RPMI8226 (cell line): ENCODE measurements at places on chromosomes 11 and 22.

- no peak for DNase-seq
Observed at GRCh38 chr11:10725907-10726253, 25.2 kb upstream of the CTR9 start.

DNA sequence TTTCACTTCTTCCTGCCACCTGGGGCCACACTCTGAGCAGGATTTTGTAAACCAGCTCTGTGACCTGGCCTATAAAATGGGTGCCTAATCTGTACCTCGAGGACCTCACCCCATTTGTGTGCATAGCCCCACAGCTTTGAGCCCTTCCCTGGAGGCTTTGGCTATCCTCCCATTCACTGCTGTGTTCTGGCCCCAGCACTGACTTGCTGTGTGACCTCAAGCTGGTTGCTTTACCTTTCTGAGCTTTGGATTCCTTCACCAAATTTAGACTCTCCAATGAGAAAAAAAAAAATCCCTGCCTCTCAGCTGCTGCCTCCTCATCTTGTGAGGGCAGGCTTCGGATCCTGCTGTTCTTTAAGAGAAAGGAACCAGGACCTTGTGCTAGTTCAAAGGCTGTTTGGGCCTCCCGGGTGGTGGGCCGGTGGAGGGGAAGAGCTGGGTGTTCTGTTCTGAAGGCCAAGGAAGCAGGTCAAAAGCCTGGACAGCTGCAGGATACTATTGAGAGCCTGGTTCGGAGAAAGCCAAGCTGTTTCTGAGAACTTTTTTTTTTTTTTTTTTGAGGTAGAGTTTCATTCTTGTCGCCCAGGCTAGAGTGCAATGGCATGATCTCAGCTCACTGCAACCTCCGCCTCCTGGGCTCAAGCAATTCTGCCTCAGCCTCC lies 1.1 kb upstream of the PYGM start:
- DNase-seq = no peak

- DNase-seq = peak; percentile 75
Observed at GRCh38 chr11:64619811-64620380, 28.9 kb downstream of the SLC22A12 start.

DNA sequence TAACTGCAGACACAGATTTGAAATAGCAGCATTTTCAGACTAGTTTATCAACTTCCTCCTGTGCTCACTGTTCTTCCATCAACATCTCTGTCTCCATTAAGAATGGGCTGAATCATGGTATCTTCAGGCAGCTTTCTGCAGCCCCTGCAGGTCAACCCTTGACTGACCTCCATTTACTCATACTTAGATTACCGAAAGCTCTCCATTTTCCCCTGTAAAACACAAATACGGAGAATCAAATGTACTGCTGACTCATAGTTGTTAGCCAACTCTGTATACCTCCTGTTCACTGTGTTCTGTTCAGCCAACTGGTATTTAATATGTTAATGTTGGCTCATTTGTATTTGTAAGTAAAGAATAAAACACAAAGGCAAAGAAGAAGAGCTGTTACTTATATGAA lies 364.0 kb downstream of the CASP12 start:
- DNase-seq = no peak

DNA sequence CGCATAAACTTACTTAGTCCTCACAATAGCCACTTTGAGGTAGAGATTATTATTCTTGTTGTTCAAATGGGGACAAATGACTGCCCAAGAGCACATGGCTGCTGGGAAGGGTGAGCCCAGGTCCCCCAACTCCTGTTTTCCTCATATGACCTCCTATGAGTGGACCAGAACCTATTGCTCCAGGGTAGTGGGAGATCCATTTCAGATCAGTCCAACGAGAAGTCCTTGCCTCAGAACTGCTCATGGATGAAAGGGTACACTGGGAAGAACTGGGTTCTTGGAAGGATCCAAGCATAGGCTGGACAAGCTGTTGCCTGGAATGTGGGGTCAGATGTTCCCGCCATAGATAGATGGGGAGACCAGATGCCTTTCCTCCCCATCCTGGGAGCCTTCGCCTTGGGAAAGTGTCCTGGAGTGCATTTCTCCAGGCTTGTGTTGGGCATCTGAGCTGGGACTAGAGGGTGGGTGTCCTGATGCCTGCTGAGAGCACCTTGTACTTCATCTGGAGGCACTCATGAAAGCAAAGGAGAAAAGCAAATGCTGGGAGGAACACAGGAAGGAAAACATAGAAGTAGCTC lies 146.3 kb upstream of the B3GAT1 start:
- DNase-seq = no peak

GRCh38 chr11:1400317-1401170 lies 10.8 kb downstream of the BRSK2 start:
- no peak for DNase-seq

- no peak for DNase-seq
Observed at GRCh38 chr11:133723056-133723455, 122.3 kb downstream of the SPATA19 start.

- DNase-seq = no peak
Observed at GRCh38 chr22:43159484-43160178, 8.3 kb downstream of the TSPO start.

DNA sequence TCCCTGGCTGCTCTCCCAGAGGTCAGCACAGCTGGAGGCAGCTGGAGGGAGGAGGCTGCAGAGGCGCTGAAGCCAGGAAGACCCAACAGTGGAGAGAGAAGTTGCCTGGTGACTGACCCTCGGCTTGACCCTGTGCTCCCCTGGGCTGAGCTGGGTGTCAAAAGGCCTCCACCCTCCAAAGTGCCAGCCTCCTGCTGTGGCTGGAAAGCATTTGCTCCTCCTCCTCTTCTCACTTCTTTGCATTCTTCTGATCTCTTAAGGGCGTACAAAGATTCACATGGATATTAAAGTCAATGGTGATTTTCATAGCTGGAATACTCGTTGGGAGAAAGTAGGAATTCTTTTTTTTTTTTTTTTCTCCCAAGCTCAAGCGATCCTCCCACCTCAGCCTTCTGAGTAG lies 91.7 kb downstream of the MED15 start:
- DNase-seq = no peak

GRCh38 chr11:1534682-1535081 lies 37.4 kb downstream of the DUSP8 start:
- no peak for DNase-seq

GRCh38 chr11:7165911-7166310 lies 77.1 kb downstream of the RBMXL2 start:
- no peak for DNase-seq

DNA sequence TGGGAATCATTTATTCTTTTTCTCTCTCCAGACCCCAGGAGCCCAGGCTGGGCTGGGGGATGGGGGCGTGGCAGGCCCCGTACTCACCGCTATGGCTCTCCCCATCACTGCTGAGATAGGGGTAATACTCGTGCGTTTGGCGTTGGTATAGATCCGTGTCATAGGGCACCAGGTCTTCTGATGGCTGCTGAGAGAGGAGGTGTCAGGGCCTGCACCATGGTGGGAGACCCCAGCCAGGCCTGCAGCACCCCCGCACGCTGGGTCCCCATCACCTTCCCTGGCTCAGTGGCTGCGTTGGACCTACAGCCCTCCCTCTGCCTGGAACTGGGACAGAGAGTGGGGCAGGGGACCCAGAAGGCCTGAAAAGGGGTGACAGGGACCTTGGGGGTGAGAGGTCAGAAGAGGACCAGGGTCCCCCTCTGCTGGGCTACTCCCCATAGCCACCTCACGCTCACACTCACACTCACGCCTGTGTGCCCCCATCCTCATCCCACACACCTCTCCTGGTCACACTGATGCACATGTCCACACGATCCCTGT lies 2.7 kb downstream of the SPI1 start:
- DNase-seq = no peak

DNA sequence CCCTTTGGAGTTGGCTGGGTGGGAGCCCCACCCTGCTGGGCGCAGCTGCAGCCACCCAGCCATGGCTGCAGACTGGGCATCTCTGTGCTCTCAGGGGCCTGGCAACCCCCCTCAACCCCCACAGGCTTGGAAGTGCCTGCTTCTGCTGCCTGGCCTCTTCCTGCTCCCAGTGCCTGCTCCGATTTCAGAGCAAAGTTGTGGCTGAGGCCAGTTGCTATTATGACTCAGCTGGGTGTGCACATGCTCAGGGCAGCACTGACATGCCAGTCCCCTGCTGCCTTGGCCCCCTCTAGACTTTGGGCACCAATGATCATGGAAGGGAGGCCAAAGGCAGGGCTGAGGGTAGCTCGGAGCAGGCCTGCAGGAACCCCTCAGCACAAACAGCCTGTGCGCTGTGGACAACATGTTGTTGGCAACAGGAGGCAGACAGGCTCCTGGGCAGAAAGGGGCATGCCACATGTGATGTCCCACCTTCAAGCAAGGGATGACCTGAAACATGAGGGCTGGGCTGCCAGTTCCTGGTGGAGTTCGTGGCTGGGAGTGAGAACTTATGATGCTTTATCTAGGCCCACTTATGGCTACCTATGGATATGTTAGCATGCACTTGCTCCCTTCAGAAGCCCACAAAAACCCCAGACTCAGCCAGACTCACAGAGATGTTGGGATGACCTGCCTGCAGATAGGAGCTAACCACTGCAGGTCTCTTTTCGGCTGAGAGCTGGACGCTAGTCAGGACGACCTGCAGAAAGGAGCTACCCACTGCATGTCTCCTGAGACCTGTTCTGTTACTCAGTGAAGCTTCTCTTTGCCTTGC lies 96.4 kb upstream of the AMOTL1 start:
- DNase-seq = no peak

GRCh38 chr11:1011320-1011698 lies 25.2 kb downstream of the MUC6 start:
- no peak for DNase-seq

DNA sequence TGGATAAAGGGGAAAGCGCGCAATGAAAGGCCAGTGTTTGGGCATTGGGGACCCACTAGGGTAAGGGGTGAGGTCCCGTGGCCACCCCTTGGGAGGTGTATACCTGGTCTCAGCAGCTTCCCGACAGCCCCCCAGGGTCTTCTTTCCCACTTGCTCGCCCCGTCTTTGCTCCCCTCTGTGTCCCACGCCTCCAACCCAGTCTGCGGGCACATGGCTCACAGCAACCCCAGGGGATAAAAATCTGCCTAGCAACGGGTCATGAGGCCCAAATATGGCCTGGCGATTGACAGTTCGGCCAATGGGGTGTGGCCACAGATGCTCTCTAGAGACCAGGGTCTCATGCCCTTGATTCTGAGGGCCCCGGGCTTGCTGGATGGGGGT lies 41.6 kb downstream of the AHNAK start:
- no peak for DNase-seq

GRCh38 chr22:23698094-23698493 lies 7.3 kb downstream of the RGL4 start:
- DNase-seq = no peak

DNA sequence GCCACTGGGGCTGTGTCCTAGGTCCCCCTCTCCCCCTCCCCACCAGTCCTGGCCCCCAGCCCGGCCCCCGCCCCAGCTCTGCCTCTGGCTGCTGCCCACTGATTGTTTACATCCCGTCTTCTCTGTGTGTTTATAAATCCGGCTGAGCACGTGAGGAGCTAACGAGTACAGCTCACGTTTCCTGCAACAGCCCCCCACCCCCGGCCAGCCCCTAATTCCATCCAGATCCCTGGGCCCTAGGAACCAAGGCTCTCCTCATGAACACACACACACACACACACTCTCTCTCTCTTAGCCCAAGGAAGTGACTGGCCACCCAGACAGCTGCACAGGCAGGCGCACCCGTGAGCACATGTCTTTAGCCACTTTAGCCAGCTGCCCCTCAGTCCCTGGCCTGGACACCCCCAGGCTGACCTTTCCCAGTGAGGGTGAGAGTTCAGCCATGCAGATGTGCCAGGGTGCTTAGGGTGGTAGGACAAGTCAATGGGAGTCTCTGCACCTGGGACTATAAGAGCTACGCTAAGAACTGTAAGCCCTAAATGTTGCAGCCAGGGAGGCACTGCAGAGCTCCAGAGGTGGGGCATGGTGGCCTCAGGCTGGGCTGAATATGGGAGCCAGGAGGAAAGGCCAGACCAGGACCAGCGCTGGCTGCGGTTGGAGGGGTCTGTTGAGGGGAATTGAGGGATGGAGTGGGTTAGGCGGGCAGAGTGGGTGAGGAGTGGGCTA lies 2.9 kb downstream of the CLCF1 start:
- DNase-seq = no peak

DNA sequence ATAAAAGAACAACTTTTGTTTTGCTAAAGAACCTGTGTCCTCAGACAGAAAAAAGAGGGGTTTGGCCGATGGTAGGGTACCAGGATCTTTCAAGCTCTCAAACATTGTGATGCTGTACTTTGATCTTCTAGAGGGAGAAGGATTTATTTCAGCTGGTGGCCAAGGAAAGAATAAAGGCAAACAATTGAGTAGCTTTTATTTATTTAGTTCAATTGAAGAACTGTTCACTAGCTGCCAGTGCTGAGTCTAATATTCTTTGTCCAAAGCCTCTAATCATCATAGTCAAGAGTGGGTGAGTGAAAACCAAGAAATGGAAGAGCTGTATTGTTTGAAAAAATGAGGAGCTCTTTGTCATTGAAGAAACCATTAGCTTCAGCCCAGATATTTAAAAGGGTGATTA lies 138.4 kb downstream of the FAT3 start:
- no peak for DNase-seq

- peak; percentile 91 for DNase-seq
Observed at GRCh38 chr11:61814958-61815789, 1.6 kb downstream of the FADS1 start.

GRCh38 chr22:49400136-49400940 lies 427.3 kb downstream of the BRD1 start:
- no peak for DNase-seq

DNA sequence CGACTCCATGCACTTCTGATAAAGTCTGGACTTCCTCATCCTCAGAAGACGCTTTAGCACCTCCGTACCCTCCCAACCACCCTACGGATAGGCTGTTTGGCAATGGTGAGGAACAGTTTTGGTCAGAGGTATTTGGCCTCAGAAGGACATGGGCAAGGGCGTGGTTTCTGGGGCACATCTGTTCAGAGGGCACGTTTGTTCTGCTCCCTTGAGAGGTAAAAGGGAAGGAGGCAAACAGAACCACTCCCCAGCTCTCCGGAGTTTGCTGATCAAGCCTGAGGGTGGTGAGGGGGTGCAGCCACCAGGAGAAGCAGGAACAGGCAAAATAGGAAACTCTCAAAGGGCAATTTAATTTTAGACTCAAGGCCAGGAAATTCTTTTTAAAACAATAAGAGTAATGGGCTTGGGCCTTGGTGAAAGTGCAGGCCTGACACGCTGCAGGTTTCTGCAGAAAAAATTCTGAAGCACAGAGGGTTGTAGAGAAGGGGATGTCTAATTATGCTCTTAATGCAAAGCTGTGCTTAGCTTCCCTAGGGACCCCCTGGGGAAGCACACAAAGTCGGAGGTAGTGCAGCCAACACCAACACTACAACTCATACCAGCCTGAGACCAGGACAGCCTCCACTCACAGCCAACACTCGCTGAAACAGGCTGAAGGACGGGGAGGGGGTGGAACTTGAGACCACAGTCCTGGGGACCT lies 23.3 kb downstream of the ETS1 start:
- no peak for DNase-seq

DNA sequence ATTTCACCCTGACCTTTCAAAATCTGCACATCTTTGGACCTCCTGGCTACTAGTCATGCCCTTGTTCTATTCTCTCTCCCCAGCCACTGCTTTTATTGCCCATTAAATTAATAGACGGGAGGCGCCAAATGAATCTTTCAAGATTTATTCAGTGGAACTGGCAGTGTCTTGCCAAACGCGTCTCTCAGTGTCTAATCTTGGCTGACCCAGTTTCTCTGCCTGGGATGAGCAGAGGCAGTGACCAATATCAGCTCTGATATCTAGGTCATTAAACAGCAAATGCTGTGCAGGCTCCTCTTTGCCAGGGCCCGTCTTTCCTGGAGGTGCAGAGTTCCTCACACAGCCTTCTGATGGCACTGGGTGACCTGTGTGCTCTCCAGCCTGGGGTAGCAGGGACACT lies 74.0 kb downstream of the TRAF6 start:
- DNase-seq = no peak

- no peak for DNase-seq
Observed at GRCh38 chr11:37973941-37974340, 1375.9 kb upstream of the RAG2 start.
